Vagina (tissue), 2 donors: ENCODE measurements at places on chromosomes 4 and X.

DNA sequence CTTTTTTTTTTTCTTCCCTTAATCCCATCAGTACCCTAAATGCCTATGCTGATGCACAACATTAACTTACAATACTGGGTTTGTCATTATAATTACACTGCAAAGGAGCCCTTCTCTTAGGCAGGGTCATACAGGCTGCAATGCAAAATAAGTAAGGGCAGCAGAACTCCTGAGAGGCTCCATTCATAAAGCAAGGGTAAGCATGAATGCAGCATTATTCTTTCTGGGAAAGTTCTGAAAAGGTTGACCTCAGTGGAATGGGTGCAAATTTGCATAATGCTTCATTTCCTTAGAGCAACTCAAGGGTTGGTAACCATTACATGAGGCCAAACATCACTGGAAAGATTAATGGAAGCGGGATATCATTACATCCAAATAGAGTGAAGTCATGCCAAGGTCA is 789.2 kb downstream of the KLHL13 start:
- DNase-seq = no peak
- no peak overlapping the region for H3K27ac ChIP-seq
- no peak overlapping the region for H3K4me3 ChIP-seq

- no peak overlapping the region for H3K27ac ChIP-seq
- H3K36me3 ChIP-seq = no peaks in the 10 kb centered on the region
- H3K4me1 ChIP-seq = no peaks in the 10 kb centered on the region
- peaks cover 5% of the 10 kb centered on the region for H3K27me3 ChIP-seq
Measured at GRCh38 chrX:63785708-63786040, 660 bp upstream of the ARHGEF9 start.

- no peak overlapping the region for H3K27ac ChIP-seq
- H3K4me1 ChIP-seq = no peaks in the 10 kb centered on the region
- no peaks in the 10 kb centered on the region for H3K27me3 ChIP-seq
- H3K36me3 ChIP-seq = no peaks in the 10 kb centered on the region
- H3K4me3 ChIP-seq = no peak overlapping the region
Measured at GRCh38 chr4:121788896-121789295, 12.2 kb upstream of the EXOSC9 start.

- H3K36me3 ChIP-seq = no peaks in the 10 kb centered on the region
- no peak overlapping the region for H3K27ac ChIP-seq
- DNase-seq = no peak
- no peak overlapping the region for H3K4me3 ChIP-seq
- H3K27me3 ChIP-seq = no peaks in the 10 kb centered on the region
Measured at GRCh38 chr4:173958445-173958844, 325.0 kb downstream of the FBXO8 start.

GRCh38 chrX:15672881-15673280 is 8.3 kb upstream of the CLTRN start:
- H3K4me3 ChIP-seq = no peak overlapping the region
- no peaks in the 10 kb centered on the region for H3K36me3 ChIP-seq
- peaks cover 29% of the 10 kb centered on the region for H3K4me1 ChIP-seq
- H3K27me3 ChIP-seq = no peaks in the 10 kb centered on the region
- H3K27ac ChIP-seq = no peak overlapping the region

GRCh38 chr4:3297066-3297859 is 4.4 kb downstream of the RGS12 start:
- peak; percentile 82 for DNase-seq
- H3K27me3 ChIP-seq = no peaks in the 10 kb centered on the region
- H3K4me3 ChIP-seq = no peak overlapping the region
- H3K36me3 ChIP-seq = no peaks in the 10 kb centered on the region
- no peak overlapping the region for H3K27ac ChIP-seq

DNA sequence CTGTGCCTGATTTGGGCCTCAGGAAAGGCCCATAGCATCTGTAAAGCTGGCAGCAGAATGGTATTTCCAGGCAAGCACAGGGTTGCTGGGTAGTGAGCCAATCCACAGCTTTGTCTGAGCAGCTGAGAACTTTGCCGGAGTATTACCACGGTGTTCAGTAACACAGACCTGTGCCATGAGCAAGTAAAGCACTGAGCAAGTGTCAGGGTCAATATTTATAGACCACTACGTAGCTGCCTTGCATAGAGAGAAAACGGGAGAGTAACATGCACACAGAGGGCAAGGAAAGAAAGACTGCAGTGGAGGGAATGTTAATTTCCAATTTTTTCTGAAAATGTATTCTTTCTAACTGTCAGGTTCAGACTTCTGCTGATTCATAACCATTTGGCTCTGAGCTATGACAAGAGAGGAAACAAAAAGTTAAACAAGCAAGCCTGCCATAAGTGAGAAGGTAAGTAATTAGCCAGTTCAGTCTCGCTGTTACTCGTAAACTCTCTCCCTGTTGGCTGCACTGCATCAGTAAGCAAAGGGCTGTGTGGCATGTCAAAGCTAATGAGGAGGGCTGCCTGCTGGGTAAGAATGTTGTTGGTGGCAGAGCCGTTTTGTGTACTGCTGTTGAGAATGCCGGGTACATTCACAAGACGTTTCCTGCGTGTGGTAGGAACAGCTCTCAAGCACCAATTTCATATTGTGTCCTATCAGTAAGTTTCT is 238.1 kb downstream of the BMPR1B start:
- H3K27ac ChIP-seq = no peak overlapping the region
- H3K4me1 ChIP-seq = peaks cover 9% of the 10 kb centered on the region
- no peaks in the 10 kb centered on the region for H3K36me3 ChIP-seq
- no peak overlapping the region for H3K4me3 ChIP-seq
- H3K27me3 ChIP-seq = no peaks in the 10 kb centered on the region
- DNase-seq = no peak

- H3K27me3 ChIP-seq = no peaks in the 10 kb centered on the region
- no peak overlapping the region for H3K4me3 ChIP-seq
- no peaks in the 10 kb centered on the region for H3K4me1 ChIP-seq
- no peak for DNase-seq
Measured at GRCh38 chrX:13179100-13179499, 134.7 kb upstream of the FAM9C start.

DNA sequence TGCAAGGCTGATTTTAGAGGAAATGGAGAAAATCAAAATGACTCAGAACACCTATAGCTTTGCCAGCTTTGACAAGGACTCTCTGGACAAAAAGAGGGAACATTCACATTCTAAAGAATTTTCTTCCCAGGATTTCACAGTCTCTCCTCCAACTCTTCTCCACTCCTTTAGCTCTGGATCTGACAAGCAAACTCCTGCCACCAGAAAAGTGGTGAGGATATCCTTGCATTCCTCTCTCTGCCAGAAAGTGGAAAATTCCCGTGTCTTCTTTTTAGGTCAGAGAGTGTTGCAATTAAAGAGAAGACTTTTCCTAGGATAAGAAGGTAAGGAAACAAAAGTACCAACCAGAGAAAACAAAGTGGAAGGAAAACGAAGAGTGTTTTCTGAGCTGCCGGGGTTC is 16.1 kb upstream of the PDGFRA start:
- no peak for DNase-seq
- no peaks in the 10 kb centered on the region for H3K36me3 ChIP-seq
- no peaks in the 10 kb centered on the region for H3K27me3 ChIP-seq

- peaks cover 9% of the 10 kb centered on the region for H3K4me1 ChIP-seq
- DNase-seq = no peak
- no peak overlapping the region for H3K4me3 ChIP-seq
- H3K27ac ChIP-seq = peak overlapping the region; percentile 77
- no peaks in the 10 kb centered on the region for H3K36me3 ChIP-seq
Measured at GRCh38 chr4:1183985-1184773, 11.8 kb upstream of the SPON2 start.

DNA sequence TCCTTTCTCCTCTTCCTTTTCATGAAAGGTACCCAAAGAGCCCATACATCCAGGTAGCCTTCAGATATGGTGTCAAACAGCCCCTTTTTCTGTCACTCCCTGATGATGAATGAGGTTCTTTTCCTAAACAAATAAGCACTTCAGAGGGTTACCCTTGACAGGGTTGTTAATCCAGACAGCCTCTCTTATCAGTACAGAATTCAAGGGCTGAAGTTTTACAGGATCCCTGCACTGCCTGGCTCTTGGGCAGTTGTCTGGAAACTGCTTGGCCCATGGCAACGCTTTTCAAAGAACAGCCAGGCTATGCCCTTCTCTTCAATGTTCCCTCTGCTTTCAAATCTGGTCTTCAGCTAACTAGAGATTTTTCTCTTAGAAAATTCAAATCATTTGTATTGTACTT is 352.6 kb upstream of the FAM241A start:
- H3K36me3 ChIP-seq = no peaks in the 10 kb centered on the region
- no peaks in the 10 kb centered on the region for H3K4me1 ChIP-seq
- H3K4me3 ChIP-seq = no peak overlapping the region
- H3K27ac ChIP-seq = no peak overlapping the region
- DNase-seq = no peak

DNA sequence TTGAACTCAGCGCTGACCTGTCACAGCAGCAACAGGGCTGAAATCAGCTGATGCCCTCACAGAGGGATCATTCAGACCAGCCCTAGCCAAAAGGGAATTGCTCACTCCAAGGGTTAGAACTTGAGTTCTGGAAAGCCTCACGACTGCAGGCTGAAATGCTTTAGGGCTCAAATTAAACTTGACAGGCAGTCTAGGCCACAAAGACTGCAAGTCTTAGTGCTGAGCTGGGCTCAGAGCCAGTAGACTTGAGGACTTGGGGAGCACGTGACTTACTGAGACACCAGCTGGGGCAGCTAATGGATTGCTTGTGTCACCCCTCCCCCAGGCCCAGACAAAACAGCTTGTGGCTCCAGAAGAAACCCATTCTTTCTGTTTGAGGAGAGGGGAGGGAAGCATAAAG is 119.0 kb upstream of the SLC6A14 start:
- H3K27ac ChIP-seq = no peak overlapping the region
- no peak overlapping the region for H3K4me3 ChIP-seq
- no peaks in the 10 kb centered on the region for H3K27me3 ChIP-seq
- H3K4me1 ChIP-seq = no peaks in the 10 kb centered on the region
- H3K36me3 ChIP-seq = no peaks in the 10 kb centered on the region

DNA sequence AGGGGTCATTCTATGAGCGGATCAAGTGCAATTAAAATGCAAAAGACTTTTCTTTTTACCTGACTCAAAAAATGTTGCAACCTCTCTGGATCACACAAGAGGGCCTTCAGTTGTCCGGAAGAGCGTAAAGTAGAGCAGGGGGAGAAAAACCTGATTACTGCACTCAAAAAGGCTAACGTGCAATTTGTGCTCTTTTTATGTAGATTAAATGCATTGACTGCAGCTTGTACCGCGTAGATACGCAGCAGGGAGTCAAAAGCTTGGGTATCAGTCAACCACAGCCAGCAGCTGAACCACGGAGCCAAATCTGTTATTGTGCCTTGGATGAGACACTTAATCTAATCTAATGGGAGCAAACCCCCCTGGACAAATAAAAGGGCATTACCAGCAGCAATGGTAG is 107.3 kb upstream of the RAI2 start:
- H3K27ac ChIP-seq = no peak overlapping the region
- H3K4me1 ChIP-seq = no peaks in the 10 kb centered on the region
- no peak overlapping the region for H3K4me3 ChIP-seq
- H3K27me3 ChIP-seq = no peaks in the 10 kb centered on the region
- DNase-seq = no peak

DNA sequence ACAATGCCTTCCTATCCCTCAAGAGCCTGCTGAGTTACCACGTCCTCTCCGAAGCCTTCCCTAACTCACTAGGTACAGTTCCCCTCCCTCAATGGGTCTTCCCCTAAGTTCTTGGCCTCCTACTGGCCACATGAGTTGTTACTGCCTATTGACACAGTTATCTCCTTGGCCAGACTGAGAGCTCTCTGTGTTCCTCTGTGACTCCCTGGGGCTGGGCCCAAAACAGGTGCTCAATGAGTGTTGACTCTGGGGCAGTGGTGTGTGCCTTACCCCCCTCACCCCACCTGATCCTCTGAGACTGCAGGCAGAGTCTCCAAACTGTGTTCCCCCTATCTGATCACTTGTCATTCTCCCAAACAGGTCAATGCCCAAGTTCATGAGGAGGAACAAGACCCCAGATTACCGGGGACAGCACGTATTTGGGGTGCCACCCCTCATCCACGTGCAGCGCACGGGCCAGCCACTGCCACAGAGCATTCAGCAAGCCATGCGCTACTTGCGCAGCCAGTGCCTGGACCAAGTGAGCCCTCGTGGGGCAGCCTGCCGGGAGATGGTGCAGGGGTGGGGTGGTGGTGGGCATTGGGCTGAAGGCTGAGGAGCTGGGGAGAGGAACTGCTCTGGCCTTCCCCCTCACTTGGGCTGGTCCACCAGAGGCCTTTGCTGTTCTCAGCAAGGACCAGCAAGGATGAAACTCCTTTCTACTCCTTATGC is 72.6 kb downstream of the STARD8 start:
- H3K4me1 ChIP-seq = no peaks in the 10 kb centered on the region
- H3K4me3 ChIP-seq = no peak overlapping the region
- no peaks in the 10 kb centered on the region for H3K27me3 ChIP-seq
- DNase-seq = no peak
- H3K27ac ChIP-seq = no peak overlapping the region

DNA sequence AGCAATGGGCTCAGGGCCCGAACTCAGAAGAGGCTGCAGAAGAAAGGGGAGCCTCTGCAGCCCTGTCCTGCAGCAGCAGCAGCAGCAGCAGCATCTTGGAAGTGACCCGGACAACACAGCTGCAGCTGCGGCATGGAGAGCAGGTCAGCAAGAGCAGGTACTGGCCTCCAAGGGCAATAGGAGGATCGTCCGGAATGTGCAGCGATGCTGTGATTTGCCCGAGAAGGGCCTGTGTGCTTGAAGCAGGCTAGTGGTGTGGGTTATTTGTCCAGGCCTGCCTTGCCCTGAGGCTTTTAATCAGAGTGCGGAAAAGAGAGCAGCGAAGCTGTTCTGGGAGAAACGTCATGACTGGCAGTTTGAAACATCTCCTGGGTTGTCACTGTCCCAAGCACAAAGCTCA is 126.0 kb downstream of the F11 start:
- H3K27me3 ChIP-seq = no peaks in the 10 kb centered on the region
- no peak overlapping the region for H3K4me3 ChIP-seq
- no peaks in the 10 kb centered on the region for H3K4me1 ChIP-seq
- no peaks in the 10 kb centered on the region for H3K36me3 ChIP-seq
- no peak overlapping the region for H3K27ac ChIP-seq

- H3K36me3 ChIP-seq = no peaks in the 10 kb centered on the region
- DNase-seq = no peak
- no peak overlapping the region for H3K27ac ChIP-seq
- no peaks in the 10 kb centered on the region for H3K27me3 ChIP-seq
- no peak overlapping the region for H3K4me3 ChIP-seq
Measured at GRCh38 chr4:45795135-45795534, 328.7 kb downstream of the GABRG1 start.

- no peaks in the 10 kb centered on the region for H3K27me3 ChIP-seq
- no peak overlapping the region for H3K27ac ChIP-seq
- no peaks in the 10 kb centered on the region for H3K36me3 ChIP-seq
Measured at GRCh38 chr4:150543042-150543441, 38.9 kb upstream of the MAB21L2 start.

GRCh38 chr4:17494258-17495190 is 17.4 kb downstream of the QDPR start:
- no peaks in the 10 kb centered on the region for H3K27me3 ChIP-seq
- no peaks in the 10 kb centered on the region for H3K4me1 ChIP-seq
- no peak overlapping the region for H3K4me3 ChIP-seq
- no peak overlapping the region for H3K27ac ChIP-seq
- no peaks in the 10 kb centered on the region for H3K36me3 ChIP-seq
